AML-193 (cell line): ENCODE measurements at places on chromosomes 7 and 10.
A peak's percentile ranks its signal among the peaks of the same experiment; 100 is the strongest.

GRCh38 chr10:73625004-73625883 is 16.0 kb downstream of the MYOZ1 start:
- peak; percentile 26 for DNase-seq

GRCh38 chr7:105389088-105389650 is 448 bp upstream of the SRPK2 start:
- DNase-seq, result no peak

GRCh38 chr10:3231951-3232730 is 59.6 kb upstream of the PITRM1 start:
- DNase-seq, result no peak

GRCh38 chr10:114103284-114103683 is 59.6 kb downstream of the ADRB1 start:
- DNase-seq, result peak; percentile 64

DNA sequence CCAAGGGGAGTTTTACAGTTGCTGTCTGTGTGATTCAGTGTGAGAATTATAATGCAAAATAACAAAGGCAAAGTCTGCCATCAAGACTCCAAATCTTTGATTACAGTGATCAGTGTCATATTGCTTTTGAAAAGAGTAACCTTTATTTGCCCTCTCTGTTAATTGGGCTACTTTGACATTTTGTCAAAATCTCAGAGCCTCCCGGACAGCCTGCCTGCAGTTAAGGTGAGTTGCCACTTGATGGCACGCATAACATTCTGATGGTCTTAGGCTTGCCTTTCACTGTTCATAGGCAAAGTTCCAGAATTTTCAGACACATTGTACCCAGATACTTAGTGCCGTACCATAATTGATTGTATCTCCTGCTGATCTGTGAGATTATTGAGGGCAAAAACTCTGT is 253.5 kb downstream of the ABCA13 start:
- peak; percentile 29 for DNase-seq

- DNase-seq, result no peak
Observed at GRCh38 chr7:3158341-3158760, 114.7 kb upstream of the CARD11 start.

- DNase-seq, result peak; percentile 13
Observed at GRCh38 chr10:89646889-89647657, 2.0 kb upstream of the PANK1 start.

DNA sequence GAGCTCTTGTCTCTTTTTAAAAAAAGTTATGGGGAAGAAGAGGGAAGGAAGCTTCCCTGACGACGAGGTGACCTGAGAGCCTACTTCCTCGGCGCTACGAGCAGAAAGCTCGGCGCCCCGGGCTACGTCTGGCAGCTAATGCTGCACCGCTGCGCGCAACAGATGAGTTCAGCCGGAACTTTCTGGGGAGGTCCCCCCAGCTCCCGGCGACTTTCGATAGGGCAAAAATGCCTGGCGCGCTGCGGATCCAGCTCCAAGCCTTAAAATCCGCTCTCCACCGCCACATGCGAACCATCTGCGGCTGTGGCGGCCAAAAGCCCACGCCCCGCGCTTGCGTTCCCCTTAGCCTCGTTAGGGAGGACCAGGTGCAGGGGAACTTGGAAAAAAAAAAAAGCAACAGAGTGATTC is 621 bp downstream of the P4HA1 start:
- DNase-seq, result peak; percentile 51

- DNase-seq, result no peak
Observed at GRCh38 chr10:32317795-32318357, 29.1 kb downstream of the EPC1 start.

GRCh38 chr10:118734475-118734874 is 20.3 kb downstream of the CACUL1 start:
- no peak for DNase-seq

GRCh38 chr10:50604049-50604640 is 19.6 kb downstream of the SGMS1 start:
- DNase-seq, result no peak

DNA sequence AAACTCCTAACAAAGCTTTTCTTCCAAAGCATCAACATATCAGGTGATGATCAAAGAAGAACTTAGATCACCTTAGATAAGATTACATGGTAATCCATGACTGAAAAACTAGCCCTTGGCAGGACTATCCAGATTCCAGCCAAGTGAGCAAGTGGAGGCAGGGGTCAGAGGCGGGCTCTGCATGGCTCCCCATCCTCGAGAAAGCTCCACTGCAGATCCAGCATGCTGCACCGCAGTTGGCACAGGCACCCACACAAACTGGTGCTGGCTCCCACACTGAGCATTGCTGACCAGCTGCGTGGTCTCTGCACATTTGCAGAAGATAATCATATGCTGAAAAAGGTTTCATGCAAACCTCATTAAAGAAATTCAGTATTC is 10.1 kb downstream of the PSAP start:
- no peak for DNase-seq

DNA sequence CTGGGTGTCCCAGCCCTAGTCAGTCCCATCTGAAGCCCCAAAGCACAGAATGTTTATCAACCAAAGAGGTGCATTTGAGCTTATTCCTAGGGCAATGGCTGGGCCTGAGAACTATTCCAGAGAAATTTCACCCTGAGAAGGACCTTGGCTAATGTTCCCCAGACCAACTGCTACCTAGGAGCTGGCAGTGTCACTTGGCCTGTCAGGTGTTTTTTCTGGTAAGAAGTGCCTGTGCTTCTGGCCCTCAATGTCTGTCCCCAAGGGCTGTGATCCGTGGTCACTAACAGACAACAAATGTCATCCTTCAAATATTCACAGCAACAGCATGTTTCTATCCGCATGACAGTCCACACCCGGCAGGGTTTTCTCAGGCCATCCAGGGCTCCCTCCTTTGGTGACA is 209.3 kb upstream of the FRMD4A start:
- no peak for DNase-seq

- DNase-seq, result no peak
Observed at GRCh38 chr7:131012477-131013031, 278.5 kb upstream of the KLF14 start.

GRCh38 chr10:70145166-70145665 is 1.3 kb downstream of the TYSND1 start:
- DNase-seq, result no peak

GRCh38 chr10:114914560-114914959 is 23.4 kb upstream of the TRUB1 start:
- no peak for DNase-seq

- DNase-seq, result no peak
Observed at GRCh38 chr10:49435225-49435624, 39.3 kb upstream of the DRGX start.

DNA sequence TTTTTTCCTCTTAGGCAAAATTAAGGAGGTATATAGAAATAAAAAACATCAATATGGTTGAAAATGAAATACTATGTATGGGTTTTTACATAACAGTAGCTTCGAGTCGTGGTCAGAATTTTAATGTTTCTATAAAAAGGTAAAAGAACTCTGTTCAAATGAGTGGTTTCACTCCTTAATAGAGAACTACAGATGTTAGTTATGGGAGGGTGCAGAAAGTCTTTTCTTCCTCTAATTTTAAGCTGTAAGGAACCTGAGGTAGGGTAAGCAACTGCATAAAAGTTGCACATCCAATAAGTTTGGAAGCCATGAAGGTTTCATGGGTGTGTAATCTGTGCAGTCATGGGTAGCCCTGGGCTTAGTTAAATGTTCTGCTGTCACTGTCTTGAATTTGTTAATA is 141.3 kb downstream of the SUGCT start:
- DNase-seq, result no peak

DNA sequence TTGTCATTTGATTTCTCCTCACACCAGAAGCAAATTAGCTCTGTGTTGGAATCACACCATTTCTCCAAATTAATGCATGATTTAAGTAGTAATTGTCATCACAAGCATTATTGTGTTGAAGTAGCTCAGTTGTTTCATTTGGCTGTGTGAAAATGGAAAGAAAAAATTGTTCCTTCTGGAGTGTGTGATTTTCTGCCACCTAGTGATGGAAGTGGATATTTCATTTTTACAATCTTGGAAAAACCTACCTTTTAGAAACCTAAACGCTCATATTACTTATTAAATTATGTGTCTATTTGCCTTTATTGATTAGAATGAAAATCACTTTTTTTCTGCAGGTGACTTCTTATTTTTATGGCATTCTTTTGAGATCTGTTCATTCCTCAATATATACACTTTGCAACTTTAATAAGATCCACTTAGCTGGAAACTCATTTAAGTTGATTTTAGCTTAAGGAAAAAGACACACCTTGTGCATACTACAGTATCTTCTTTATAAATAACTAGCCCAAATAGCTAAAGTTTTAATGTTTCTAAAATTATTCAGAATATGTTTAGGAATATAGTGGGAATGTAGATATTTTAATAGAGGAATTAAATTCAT is 50.0 kb downstream of the SRI start:
- DNase-seq, result peak; percentile 36

- DNase-seq, result no peak
Observed at GRCh38 chr10:76286536-76286935, 855.1 kb downstream of the LRMDA start.

- no peak for DNase-seq
Observed at GRCh38 chr7:69859342-69859741, 261.1 kb downstream of the AUTS2 start.

GRCh38 chr7:71637578-71637977 is 505.6 kb downstream of the GALNT17 start:
- no peak for DNase-seq

- DNase-seq, result no peak
Observed at GRCh38 chr7:151868396-151869108, 8.4 kb downstream of the PRKAG2 start.

- peak; percentile 49 for DNase-seq
Observed at GRCh38 chr10:60446851-60447250, 57.2 kb upstream of the ANK3 start.

GRCh38 chr10:88278912-88279311 is 304.2 kb downstream of the RNLS start:
- DNase-seq, result no peak

DNA sequence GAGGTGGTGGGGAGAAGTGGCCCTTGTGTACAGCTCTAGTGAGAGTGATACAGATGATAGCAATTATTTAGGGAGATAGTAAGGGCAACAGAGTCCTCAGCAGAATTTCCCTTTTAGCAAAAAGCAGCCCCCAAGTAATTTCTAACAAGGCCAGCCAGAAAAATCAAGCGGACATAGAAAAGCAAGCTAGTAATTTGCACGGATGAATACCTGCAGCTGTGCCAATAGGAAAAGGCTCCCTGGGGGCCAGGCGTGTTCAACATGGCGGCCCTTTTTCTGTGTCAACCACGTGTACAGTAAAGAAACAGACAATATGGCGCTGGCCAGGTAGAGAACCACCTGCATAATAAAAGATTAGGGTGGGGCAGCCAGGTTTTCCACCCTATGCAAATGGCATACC is 7.4 kb downstream of the MCM10 start:
- no peak for DNase-seq

GRCh38 chr10:114064151-114065048 is 20.7 kb downstream of the ADRB1 start:
- no peak for DNase-seq

DNA sequence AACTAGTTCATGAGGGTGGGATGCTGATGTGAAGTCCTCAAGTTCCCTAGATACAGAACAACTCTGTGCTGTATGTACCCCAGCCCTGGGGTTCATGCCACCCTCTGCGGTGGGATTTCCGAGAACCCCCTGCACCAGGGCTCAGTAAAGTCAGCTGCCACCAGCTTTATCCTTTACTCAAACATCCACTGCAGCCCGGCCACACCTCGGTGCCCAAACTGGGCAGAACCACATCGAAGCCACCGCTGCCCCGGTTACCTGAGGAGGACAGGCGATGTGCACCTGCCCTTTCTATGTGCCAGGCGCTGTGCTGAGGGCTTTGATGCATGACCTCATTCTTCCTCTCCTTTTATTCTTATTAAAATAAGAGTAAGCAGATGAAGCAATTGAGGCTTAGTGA is 9.9 kb upstream of the CALML5 start:
- DNase-seq, result no peak

GRCh38 chr7:96824686-96825085 is 115.0 kb upstream of the SEM1 start:
- no peak for DNase-seq

DNA sequence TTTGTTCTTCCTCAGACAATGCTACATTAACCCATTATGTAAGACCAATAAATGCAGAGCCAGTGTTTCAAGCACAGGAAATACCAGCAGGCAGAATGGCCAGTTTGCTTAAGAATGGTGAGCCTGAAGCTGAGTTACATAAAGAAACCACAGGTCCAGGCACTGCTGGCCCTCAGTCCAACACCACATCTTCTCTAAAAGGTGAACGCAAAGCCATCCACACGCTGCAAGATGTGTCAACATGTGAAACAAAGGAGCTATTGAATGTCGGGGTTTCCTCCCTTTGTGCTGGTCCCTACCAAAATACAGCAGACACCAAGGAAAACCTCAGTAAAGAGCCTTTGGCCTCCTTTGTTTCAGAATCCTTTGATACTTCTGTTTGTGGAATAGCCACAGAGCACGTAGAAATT is 63.8 kb downstream of the TASOR2 start:
- no peak for DNase-seq

GRCh38 chr10:71229726-71230655 is 17.6 kb downstream of the UNC5B start:
- DNase-seq, result no peak

DNA sequence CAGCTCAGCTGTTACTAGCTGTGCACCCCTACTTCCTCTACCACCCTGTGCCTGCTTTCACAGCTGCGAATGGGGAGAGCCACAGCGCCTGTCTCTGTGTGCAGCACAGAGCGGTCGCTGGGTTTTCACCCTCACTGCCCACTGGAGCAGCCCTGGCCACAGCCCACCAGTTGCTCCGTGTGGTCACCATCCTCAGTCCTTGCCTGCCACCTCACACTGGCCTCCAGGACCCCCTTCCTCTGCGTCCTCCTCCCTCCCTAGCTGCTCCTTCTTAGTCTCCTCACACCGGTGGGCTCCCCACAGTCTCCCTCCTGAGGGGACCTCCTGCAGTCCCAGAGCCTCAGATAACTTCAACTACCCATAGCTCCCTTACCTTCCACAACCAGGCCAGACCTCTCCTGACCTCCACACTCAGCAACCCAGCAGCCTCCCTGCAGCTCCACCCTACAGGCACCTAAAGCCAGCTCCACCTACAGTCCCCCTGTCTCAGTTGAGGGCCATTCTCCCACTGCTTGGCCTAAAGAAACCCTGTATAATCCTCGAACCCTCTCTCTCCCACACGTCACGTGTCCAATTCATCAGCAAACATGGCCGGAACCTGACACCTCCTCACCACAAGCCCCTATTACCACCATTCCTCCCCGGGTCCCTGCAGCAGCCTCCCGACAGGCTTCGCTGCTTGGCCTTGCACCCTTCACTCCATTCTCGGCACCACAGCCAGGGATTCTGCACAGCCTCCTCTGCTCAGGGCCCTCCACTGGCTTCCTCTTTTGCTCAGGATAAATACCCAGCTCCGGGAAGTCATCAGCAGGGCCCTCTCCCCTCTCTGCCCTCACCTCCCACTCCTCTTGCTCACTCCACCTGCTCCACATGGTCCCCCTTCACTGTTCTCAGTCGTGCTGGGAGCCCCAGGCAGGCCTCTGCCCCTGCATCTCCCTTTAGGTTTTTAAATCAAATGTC is 28.1 kb downstream of the PLAC9 start:
- DNase-seq, result no peak

- no peak for DNase-seq
Observed at GRCh38 chr7:105027176-105027853, 13.3 kb downstream of the KMT2E start.

- DNase-seq, result no peak
Observed at GRCh38 chr10:79149662-79150443, 81.1 kb downstream of the ZMIZ1 start.

- DNase-seq, result no peak
Observed at GRCh38 chr10:966466-967235, 21.6 kb upstream of the GTPBP4 start.
